ENCODE measurements at places on chromosomes 1 and 21. TPM values are rescaled to one million over a fixed set of nuclear protein-coding genes. Genes with fewer than 3 reads are reported as not detected.

- DNase-seq, result peak; percentile 81
Observed at GRCh38 chr1:40662151-40662550, 3.3 kb downstream of the RIMS3 start.

The MORC3 gene
- total RNA-seq, result 37.4 TPM

GRCh38 chr1:27931759-27932158, 3.0 kb upstream of the SMPDL3B start:
- no peak for DNase-seq

DNA sequence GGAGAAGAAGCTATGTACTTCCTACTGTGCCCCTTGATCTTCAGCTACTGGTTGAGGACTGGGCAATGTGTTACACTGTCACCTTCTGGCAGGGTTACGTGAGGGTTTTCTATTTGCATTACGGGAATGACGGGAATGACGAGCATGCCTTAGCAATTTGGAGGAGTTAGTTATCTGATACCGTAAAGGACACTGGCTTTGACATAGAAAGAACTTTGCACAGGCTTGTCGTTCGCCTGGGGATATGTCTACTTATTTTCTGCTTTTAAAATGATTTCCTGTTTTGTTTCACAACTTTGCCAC, 19.8 kb upstream of the ACBD6 start:
- no peak for DNase-seq

The CR1L gene
- not detected for total RNA-seq

- DNase-seq, result no peak
Observed at GRCh38 chr21:46600305-46600704, 4.6 kb downstream of the S100B start.

GRCh38 chr1:187033693-187034390, 205.1 kb downstream of the PLA2G4A start:
- DNase-seq, result no peak

DNA sequence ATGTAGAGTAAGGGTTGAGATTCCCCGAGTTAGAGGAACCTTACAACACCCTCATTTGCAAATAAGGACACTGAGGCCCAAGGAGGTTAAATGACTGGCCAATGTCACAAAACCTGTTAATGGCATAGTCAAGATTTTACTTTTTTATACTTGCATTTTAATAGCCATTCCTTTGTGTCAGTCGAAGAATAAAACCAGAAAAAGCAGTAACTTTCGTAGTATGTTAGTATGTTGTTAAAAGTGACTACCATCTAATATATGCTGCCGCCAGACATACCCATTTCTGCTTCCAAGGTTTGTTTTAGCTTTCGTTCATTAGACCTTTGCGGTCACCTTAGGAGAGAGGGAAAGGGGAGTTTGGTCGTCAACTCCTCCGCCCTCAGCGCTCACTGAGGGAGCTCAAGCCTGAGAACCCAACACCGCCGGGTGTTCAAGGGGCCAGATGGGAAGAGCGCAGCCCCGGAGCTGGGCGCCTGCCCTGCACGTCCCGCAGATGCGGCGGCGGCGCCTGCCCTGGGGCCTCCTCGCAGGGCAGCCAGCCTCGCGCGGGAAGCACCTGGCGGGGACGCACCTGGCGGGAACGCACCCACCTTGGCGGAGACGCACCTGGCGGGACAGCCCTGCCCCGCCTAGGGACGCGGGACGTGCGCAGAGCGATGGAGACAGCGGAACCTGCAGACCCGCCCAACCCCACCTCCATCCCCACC, 466 bp downstream of the VPS26C start:
- DNase-seq, result peak; percentile 79

The SPRR4 gene
- total RNA-seq, result not detected

The CCDC30 gene
- total RNA-seq, result 4.7 TPM

GRCh38 chr1:62423580-62424242, 13.1 kb upstream of the USP1 start:
- no peak for DNase-seq

The CLEC20A gene
- under 0.01 TPM for total RNA-seq

GRCh38 chr1:64171797-64172281, 31.6 kb upstream of the UBE2U start:
- no peak for DNase-seq

GRCh38 chr1:203131548-203132200, 4.1 kb downstream of the ADORA1 start:
- DNase-seq, result peak; percentile 76

The CCDC185 gene
- total RNA-seq, result not detected

The FMO2 gene
- 2.7 TPM for total RNA-seq

- peak; percentile 79 for DNase-seq
Observed at GRCh38 chr1:15727021-15727420, 9.0 kb upstream of the SLC25A34 start.

Data from osteoblast (primary cell).